ENCODE measurements at places on chromosomes 12 and 14.
A peak's percentile ranks its signal among the peaks of the same experiment; 100 is the strongest.

DNA sequence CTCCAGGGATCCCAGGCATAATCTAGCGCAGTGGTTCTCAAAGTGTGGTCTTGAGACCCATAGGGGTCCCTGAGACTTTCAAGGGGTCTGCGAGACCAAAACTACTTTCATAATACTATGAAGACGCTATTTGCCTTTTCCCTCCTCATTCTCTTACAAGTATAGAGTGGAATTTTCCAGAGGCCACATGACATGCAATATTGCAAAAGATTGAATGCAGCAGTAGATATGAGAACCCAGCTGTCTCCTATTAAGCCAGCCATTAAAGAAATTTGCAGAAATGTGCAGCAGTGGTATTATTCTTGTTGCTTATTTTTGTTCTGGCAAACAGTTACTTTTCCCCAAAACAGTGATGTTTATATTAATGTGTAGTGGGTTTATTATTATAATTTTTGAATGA lies 62.8 kb downstream of the VWF start:
- DNase-seq = no peak

DNA sequence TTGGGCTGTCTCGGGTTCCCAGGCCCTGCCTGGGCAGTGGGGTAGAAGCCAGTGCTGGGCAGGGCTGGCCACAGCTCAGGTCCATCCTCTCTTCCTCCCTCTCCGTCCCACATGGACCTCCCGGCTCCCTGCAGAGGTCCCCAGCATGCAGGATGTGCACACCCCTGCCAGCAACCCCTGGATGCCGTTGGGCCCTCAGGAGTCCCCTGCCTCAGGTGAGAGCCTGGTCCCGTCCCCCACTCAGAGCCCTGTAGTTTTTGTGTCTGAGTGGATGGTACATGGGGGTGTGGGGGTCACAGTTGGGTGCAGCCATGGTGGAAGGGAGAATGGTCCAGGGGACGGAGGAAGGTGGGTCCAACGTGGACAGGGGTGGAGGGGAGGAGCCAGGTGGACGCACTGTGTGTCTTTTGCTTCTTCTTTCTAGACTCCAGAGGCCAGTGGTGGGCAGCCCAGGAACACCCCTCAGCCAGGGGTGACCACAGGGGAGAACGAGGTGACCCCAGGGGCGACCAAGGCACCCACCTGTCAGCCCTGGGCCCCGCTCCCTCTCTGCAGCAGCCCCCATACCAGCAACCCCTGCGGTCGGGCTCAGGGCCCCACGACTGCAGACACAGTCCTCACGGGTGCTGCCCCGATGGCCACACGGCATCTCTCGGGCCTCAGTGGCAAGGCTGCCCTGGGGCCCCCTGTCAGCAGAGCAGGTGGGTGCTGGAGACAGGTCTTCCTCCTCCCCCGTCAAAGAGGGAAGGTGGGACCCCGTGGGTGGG lies 21.7 kb downstream of the PAPLN start:
- no peak for DNase-seq

DNA sequence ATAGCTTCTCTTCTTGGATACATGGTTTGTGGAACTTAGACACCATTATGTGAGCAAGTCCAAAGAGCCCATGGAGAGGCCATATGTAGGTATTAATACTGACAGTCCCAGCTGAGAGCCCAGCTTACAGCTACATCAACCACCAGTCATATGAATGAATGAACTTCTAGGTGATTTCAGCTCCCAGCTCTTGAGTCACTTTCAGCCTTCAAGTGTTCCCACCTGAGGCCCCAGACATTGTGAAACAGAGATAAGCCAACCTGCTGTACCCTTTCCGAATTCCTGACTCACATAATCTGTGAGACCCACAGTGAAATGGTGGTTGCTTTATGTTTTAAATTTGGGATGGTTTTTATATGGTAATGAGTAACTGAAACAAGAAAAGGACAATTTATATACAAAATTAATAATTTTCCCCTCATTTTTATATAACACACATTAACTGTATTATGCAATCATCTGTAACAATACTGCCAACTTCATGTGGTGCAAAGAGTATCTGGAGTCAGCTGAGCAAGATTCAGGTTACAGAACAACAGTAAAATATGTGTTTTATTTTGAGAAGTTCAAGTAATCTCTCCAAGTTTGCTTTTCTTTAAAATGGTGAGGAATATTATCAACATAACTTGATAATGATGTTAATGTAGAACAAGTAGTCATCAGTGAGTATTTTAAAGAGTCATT lies 27.7 kb upstream of the FBXO33 start:
- no peak for DNase-seq

DNA sequence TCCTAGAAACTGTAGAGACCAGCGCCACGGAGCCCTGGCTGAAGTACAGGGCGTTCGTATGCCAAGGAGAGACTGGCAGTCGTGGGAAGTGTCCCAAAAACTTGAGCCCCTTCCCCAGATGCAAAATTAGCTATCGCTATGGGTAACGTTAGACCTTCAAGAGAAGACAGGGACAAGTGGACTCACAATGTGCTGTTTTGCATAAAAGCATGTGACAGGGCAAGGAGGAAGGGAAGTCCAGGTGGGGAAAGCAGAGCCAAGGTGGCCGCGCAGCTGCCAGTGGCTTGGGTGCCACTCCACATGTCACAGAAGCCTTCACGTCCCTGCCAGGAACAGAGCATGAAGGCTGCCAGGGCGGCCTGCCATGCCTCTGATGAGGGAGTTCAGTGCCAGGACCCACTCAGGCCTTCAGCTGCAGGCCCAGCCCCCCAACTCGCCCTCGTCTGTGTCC lies 61.2 kb upstream of the DYNC1H1 start:
- no peak for DNase-seq

GRCh38 chr12:47982311-47982710 lies 18.9 kb downstream of the TMEM106C start:
- DNase-seq = no peak

DNA sequence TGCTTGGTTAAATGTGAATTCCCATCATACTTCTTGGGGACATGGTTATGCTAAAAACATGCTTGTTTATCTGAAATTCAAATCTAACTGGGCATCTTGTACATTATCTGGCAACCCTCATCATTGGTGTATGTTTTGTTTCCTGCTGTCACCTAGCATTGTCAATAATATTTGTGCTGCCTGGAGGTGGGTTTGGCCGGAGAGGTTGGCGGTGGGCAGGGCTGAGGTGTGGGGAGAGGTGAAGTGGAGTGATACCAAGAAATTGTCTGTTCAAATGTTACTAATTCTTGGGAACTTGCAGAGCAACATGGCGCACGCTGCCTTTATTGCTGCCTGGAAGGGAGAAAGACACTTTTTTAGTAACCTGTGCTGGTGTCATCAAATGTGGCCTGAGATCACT lies 280.5 kb downstream of the VRK1 start:
- no peak for DNase-seq

DNA sequence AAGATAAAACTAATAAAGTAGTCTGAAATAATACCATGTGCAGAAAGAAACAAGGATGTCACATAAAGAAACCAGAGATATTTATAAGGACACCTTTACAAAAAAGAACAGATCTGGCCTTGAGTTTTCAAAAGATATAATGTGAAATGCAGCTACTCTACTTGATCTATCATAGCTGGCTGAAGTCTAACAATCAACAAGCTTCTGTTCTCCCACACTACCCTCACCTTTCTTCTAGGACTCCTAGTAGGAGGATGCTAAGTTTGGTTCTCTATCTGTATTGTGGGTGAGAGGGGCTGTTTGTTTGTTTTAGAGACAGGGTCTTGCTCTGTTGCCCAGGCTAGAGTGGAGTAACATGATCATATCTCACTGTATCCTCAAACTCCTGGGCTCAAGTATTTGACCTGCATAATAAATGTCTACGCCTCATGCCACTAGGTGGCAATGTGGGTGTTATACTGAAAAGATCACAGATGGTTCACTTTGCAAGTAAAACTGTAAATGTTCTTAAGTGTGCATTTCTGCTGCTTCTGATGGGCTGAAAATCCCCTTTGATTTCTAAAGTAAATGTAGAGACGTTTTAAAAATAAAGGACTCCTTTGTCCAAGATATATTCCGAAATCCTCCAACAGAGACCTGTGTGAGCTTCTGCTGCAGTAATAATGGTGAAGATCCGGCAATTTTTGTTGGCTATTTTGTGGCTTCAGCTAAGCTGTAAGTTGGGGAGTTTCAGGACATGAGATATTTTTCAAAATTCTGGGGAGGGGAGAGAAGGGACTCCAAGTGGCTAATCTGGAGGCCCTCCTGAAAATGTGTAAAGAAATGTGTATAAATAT lies 269.3 kb downstream of the DAD1 start:
- no peak for DNase-seq

DNA sequence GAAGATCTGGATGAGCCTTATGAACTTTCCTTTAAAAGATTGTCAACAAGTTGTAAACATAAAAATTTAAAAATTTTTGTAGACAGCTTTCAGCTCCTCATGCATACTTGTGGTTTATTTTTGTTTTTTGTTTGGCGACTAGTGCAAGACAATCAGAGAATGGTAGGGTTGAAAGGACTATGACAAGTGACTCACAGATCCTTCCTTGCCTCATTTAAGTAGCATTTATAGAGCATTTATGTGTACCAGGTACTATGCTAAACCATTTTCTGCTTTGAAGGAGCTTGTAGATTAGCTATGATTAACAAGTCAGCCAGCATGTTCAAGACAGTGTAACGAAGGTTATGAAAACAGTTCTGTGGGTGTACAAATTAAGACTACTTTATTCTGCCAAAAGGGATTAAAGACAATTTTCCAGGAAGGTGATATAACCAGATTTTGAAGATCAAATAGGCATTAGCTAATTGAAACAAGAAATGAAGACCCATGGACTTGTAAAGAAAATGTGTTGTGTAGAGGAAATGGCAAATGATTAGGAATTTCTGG lies 122.0 kb downstream of the PCNX1 start:
- DNase-seq = no peak

DNA sequence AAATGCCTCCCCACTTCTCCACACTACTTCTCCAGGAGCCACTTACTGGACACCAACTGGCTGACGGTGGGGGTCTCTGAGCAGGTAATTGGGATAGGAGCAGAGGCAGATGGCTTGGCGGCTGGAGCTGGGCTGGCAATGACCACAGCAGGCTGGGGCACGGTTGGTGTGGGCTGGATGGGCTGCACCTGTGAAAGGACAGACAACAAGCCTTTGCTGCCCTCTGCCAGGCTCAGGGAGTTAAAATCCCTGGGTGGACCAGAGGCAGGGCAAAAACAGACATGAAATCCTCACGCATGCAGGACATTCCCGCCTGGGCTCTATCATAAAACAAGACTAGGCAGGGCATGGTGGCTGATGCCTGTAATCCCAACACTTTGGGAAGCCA lies 19.3 kb upstream of the TFCP2 start:
- DNase-seq = no peak

GRCh38 chr14:105448706-105449111 lies 25.9 kb upstream of the CRIP2 start:
- DNase-seq = no peak

GRCh38 chr12:90355711-90356355 lies 599.1 kb downstream of the CCER1 start:
- DNase-seq = no peak

DNA sequence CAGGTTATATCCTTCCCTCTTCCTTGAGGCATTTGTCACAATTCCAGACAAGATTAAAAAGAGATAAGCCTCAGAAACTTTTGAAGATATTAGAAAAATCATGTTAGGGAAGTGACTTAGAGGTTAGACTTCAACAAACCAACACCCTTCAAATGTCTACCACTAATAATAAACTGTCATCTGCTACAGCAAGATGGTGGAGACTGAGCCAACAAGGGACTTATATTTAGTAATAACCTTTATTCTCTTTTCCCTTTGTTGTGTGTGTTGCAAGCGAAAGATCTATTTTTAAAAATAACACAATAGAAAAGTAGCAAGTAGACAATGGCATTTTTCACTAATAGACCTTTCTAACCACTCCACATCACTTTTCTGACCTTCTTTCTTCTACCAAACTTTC lies 28.6 kb downstream of the PRICKLE1 start:
- DNase-seq = no peak

GRCh38 chr14:69711881-69712560 lies 54.9 kb upstream of the SRSF5 start:
- DNase-seq = no peak

DNA sequence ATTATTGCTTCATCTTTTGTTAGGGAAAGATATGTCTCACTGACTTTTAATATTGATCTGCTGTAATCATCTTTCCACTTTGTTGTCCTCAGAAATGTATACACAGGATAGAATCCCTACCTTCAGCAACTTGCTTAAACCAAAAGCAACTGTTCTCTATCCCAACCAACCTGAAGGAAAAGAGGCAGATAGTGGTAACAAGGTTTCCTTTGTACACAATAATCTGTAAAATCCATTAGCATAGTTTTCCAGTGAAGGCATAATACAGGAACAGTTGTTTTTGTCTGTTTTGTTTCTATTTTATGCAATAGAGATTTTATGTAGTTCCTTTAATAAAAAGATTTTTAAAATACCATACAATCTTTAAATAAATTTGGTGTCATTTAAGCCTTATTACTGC lies 170.5 kb downstream of the PIK3C2G start:
- no peak for DNase-seq

- no peak for DNase-seq
Observed at GRCh38 chr14:53432378-53432802, 279.3 kb upstream of the DDHD1 start.

DNA sequence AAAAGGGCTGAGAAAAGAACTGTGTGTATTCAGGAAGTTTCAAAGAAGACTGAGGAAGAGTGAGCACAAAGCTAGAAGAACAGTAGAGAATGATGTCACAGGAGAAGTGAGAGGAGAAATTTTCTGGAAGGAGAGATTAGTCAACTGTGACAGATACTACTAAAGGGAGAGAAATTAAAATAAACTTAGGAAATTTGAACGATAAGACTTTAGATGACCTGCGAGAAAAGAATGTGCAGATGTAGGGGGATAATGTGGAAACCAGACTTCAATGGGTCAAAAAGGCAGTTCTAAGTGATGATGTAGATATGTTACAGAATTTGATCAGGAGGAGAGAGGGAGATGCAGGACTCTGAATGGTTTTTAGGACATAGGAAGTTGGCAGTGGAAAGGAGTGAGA lies 287.4 kb downstream of the SYT1 start:
- DNase-seq = no peak

DNA sequence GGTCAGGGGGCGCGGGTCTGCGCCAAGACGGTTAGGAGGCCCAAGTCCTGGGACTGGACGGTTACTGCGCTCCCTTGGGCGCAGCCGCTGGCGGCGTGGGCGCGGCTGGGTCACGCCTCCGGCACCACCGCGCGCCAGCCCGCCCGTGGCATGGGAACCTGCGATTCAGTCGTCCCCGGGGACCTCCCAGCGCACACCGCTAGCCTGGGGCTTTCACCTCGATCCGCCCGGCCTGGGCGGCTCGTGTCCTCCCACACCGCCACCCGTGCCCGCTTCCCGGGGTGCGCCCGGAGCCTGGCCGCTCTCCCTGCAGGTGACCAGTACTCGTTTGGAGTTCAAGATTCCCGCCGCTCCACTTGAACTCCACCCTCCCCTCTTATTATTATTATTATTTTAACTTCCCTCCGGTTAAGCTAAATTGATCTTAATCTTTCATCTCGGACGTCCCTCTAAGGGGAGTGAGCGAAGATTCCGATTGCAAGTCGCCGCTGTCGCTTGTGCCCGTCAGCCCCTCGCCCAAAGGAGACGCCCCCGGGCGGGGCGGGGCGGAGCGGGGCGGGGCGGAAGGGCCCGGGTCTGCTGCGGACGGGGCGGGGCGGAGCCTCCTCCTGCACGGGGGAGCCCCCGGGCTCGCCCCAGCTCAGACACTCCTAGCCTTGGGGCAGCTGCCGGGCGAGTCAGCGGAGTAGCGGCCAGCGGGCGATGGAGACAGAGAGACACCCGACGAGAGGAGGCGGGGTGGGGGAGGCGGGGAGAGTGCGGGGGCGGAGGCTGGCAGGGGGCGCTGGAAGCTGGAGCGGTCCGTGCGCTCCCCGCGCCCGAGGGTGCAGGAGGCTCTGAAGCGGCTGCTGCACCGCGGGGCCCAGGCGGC lies at the start of gene KCNMB4:
Gene KCNMB4, plus strand, starts transcription at position 643 of the 871 bp plus-strand sequence. CDS start 445 bp downstream, outside the sequence.
- DNase-seq = peak; percentile 19

All from HS-5 (cell line).